Suprapubic skin (tissue), 4 donors: ENCODE measurements at places on chromosomes 1 and 21.

- no peak overlapping the region for H3K27ac ChIP-seq
- no peak for DNase-seq
- no peaks in the 10 kb centered on the region for H3K36me3 ChIP-seq
These were observed 61.4 kb upstream of the BARHL2 start for GRCh38 chr1:90778486-90778885.

- no peaks in the 10 kb centered on the region for H3K4me1 ChIP-seq
- DNase-seq: no peak
- no peaks in the 10 kb centered on the region for H3K36me3 ChIP-seq
- H3K27me3 ChIP-seq: no peaks in the 10 kb centered on the region
- no peak overlapping the region for H3K4me3 ChIP-seq
- no peak overlapping the region for H3K27ac ChIP-seq
These were observed 248.2 kb upstream of the TPTE start for GRCh38 chr21:10273196-10273595.

GRCh38 chr1:32307324-32307723 lies 15.4 kb downstream of the HDAC1 start:
- H3K4me3 ChIP-seq: no peak overlapping the region
- peaks cover 35% of the 10 kb centered on the region for H3K36me3 ChIP-seq
- no peaks in the 10 kb centered on the region for H3K27me3 ChIP-seq
- no peak for DNase-seq
- H3K4me1 ChIP-seq: no peaks in the 10 kb centered on the region

DNA sequence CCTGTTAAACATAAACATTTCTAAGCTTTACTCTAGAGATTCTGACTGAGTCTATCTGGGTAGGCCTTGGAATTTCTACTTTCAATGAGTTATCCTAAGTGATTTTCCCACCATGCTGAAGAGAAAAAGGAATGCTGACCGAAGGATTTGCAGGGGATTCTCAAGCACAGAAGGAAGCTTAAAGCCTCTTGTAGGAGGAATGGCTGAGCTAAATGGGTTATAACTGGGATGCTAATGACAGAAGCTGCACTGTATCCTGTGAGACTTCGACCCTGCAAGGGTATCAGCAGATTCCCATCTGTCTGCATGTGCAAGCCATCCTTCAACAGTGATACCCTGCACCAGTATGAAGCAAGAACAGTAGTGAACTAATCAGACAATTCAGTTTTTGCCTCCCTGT lies 35.4 kb downstream of the SLC35D1 start:
- no peak overlapping the region for H3K4me3 ChIP-seq
- H3K36me3 ChIP-seq: peaks cover 35% of the 10 kb centered on the region
- peaks cover 5% of the 10 kb centered on the region for H3K4me1 ChIP-seq
- no peak overlapping the region for H3K27ac ChIP-seq
- no peak for DNase-seq
- no peaks in the 10 kb centered on the region for H3K27me3 ChIP-seq

GRCh38 chr1:201212461-201213055 lies 21.9 kb downstream of the IGFN1 start:
- peaks cover 20% of the 10 kb centered on the region for H3K27me3 ChIP-seq
- H3K27ac ChIP-seq: no peak overlapping the region
- no peak overlapping the region for H3K4me3 ChIP-seq
- no peaks in the 10 kb centered on the region for H3K36me3 ChIP-seq
- DNase-seq: peak; percentile 41

- peaks cover 64% of the 10 kb centered on the region for H3K4me1 ChIP-seq
- no peaks in the 10 kb centered on the region for H3K27me3 ChIP-seq
- no peak for DNase-seq
- H3K27ac ChIP-seq: peak overlapping the region; percentile 81
These were observed 22.9 kb downstream of the ATP2B4 start for GRCh38 chr1:203649551-203649998.

DNA sequence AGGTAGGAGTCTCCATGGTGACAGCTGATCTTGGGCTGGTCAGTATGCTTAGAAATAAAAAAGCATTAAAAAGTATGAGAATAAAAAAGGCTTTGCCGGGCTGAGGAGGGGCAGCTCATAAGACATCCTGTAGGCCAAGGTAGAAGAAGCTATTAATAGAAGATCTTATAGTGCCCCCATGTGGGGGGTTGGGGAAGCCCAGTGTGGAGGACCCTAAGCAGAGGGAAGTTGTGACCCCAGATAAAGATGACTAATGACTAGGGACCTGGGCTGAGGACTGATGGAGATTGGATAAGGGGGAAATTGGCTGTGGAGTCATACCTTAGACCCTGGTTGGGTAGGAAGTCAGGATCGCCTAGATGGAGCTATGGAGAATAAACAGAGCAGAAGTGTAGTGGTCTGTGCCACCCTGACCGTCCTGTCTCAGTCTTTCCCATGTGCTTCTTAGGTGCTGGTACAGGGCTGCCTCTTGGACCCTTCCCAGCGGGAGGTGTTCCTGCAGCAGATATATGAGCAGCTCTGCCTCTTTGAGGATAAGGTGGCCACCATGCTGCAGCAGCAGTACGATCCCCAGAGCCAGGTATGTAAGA lies 25.0 kb downstream of the SZT2 start:
- no peak overlapping the region for H3K27ac ChIP-seq
- no peak for DNase-seq
- H3K4me1 ChIP-seq: no peaks in the 10 kb centered on the region
- H3K36me3 ChIP-seq: peaks cover 57% of the 10 kb centered on the region

- H3K36me3 ChIP-seq: no peaks in the 10 kb centered on the region
- H3K4me1 ChIP-seq: peaks cover 20% of the 10 kb centered on the region
- H3K27ac ChIP-seq: peak overlapping the region; percentile 84
- H3K27me3 ChIP-seq: no peaks in the 10 kb centered on the region
- H3K4me3 ChIP-seq: no peak overlapping the region
- DNase-seq: no peak
These were observed 68.0 kb upstream of the CYP2J2 start for GRCh38 chr1:59994302-59995198.

- H3K4me3 ChIP-seq: no peak overlapping the region
- H3K4me1 ChIP-seq: no peaks in the 10 kb centered on the region
- no peak overlapping the region for H3K27ac ChIP-seq
These were observed 39.5 kb upstream of the CR2 start for GRCh38 chr1:207414606-207415108.

- DNase-seq: no peak
- H3K27ac ChIP-seq: no peak overlapping the region
- H3K36me3 ChIP-seq: no peaks in the 10 kb centered on the region
- H3K27me3 ChIP-seq: no peaks in the 10 kb centered on the region
- no peaks in the 10 kb centered on the region for H3K4me1 ChIP-seq
- no peak overlapping the region for H3K4me3 ChIP-seq
These were observed 6.3 kb upstream of the RBBP5 start for GRCh38 chr1:205128050-205128449.

DNA sequence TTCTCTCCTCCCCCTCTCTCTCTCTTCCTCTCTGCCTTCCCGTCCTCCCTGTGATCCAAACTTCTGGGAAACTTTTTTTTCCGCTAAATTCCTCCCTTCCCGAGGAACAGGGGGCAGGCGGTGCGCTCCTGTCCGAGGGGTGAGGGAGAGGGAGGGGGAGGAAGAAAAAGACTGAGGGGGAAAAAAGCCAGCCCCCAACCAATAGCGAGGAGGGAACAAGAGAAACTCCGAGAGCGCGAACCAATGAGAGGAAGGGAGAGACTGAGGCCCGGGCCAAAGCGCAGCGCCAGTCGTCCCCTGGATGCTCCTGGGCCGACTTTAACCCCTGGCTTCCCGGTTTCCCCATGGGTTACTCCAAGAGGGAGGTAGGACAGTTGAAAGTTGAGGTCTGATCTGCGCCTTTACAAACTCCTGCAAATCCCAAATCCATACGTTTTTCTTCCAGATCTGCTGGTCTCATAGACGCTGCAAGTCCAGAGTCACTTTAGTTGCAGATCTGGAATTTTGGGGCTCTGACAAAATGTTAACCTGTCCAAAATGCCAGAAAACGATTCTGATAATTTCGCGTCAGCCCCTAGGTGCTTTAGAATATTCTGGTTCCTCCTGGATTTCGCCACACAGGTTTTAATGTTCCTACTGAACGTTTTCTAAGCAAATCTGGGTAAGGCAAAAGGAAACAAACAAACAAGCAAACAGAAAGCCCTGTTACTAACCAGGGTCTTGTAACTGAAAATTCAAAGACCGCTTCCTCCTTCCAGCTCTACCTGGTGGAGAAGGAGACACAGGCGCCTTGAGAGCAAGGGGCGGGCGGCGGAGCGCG lies at the start of gene TBX15:
Gene TBX15, minus strand, starts transcription at position 158 of the 820 bp plus-strand sequence. CDS start 548 bp downstream, outside the sequence.
- H3K27ac ChIP-seq: peak within 1 kb of the TSS; percentile 84
- no peaks in the 10 kb centered on the region for H3K36me3 ChIP-seq
- H3K4me1 ChIP-seq: peaks cover 52% of the 10 kb centered on the region
- peak within 1 kb of the TSS; percentile 56 for H3K4me3 ChIP-seq
- no peak for DNase-seq

GRCh38 chr1:222377428-222378088 lies 170.3 kb downstream of the HHIPL2 start:
- no peaks in the 10 kb centered on the region for H3K4me1 ChIP-seq
- DNase-seq: no peak
- H3K27ac ChIP-seq: no peak overlapping the region

DNA sequence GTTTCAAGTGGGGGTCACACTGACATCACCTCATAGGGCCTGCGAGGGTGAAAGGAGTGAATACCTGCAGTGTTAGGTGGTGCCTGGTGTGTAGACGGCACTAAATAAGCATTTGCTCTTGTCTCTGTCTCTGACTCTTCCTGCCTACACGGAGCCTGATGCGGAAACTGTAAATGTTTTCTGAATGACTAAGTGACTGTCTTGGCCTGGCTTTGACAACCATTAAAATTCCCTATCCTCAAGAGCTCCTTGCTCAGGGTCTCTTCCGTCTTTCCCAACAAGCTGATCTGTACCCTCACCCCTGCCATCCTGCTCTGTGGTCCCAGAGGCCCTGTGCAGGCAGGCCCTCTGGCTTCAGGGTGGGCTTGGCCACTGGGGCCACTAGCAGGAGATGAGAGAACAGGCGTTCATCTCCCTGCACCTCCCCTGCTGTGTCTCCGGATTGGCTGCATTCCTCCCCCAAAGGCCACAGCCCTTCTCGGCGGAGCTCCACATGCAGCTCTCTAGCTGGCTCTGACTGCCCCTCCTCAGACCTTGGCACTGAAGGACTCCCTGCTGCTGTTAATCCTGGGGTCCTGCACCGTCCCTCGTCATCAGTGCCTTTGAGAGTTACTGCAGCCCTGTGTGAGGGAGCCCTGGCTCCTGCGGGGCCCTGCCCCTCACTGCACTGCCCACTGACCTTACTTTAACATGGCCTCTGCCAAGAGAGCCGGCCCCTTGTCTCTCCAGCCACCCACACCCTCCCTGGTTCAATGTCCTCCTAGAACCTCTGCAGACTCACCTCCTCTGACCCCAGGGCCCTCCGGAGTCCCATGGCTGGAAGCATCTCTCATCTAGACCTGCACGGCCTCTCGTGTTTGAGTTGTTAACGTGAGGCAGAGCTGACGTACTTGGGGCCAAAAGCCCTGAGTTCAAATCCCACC lies 211.1 kb downstream of the MATN1 start:
- no peak overlapping the region for H3K4me3 ChIP-seq
- no peak overlapping the region for H3K27ac ChIP-seq
- H3K4me1 ChIP-seq: no peaks in the 10 kb centered on the region
- peaks cover 8% of the 10 kb centered on the region for H3K27me3 ChIP-seq
- peak; percentile 53 for DNase-seq

DNA sequence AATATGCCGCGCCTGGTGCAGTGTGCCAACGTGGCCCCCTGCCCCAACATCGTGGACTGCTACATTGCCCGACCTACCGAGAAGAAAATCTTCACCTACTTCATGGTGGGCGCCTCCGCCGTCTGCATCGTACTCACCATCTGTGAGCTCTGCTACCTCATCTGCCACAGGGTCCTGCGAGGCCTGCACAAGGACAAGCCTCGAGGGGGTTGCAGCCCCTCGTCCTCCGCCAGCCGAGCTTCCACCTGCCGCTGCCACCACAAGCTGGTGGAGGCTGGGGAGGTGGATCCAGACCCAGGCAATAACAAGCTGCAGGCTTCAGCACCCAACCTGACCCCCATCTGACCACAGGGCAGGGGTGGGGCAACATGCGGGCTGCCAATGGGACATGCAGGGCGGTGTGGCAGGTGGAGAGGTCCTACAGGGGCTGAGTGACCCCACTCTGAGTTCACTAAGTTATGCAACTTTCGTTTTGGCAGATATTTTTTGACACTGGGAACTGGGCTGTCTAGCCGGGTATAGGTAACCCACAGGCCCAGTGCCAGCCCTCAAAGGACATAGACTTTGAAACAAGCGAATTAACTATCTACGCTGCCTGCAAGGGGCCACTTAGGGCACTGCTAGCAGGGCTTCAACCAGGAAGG lies 4.3 kb downstream of the GJB3 start:
- no peak overlapping the region for H3K4me3 ChIP-seq
- H3K36me3 ChIP-seq: peaks cover 11% of the 10 kb centered on the region
- peaks cover 50% of the 10 kb centered on the region for H3K4me1 ChIP-seq
- DNase-seq: peak; percentile 53

- H3K36me3 ChIP-seq: no peaks in the 10 kb centered on the region
- peaks cover 11% of the 10 kb centered on the region for H3K27me3 ChIP-seq
- H3K4me3 ChIP-seq: no peak overlapping the region
- peaks cover 20% of the 10 kb centered on the region for H3K4me1 ChIP-seq
- H3K27ac ChIP-seq: no peak overlapping the region
- no peak for DNase-seq
These were observed 21.8 kb upstream of the COL18A1 start for GRCh38 chr21:45383111-45383614.

DNA sequence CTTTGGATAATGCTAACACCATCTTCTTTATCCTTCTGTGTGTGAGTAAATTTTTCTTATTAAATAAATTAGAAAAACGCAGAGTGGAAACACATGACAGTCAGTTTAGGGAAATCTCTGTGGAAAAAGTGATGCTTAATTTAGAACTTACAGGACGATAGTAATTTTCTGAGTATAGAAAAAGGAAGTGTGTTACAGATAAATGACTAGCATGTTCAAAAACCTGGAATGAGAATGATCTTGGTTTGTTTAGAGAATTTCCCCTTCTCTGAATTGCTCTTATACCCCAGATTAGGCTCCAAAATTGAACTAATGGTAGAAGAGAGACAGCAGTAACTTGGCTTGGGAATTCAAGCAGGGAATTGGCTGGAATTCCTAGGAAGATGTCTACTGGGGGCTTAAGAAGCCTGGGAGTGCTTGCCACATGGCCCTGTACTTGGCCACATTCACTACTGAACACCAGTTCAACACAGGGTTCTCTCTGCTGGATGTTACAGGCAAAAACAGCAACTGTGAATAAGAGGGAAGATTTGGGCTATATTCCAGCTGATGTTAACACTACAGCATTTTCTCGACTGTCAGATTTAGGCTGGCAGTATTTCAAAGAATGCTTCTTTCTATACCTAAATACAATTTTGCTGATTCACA lies 1004.2 kb downstream of the TTLL7 start:
- H3K36me3 ChIP-seq: no peaks in the 10 kb centered on the region
- no peak overlapping the region for H3K4me3 ChIP-seq
- H3K27me3 ChIP-seq: no peaks in the 10 kb centered on the region
- peaks cover 5% of the 10 kb centered on the region for H3K4me1 ChIP-seq
- no peak overlapping the region for H3K27ac ChIP-seq

DNA sequence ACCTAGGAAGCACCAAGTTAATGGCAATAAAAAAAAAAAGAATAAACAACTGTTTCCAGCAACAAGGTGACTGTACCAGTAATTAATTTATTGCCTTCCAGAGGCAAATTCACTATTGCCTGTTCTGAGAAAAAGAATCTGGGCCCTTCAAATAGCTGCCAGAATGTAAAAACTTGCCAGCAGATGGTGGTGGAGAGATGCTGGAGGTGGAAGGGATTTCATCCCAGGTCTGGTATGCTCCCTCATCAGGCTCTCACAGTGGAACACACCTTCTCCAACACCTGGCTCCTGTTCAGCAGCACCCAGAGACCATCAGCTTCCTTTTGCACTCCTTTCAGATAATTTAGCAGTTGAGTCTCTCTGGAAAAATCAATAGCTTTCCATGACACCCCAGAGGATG lies 792.9 kb upstream of the ADAMTS5 start:
- DNase-seq: no peak
- H3K36me3 ChIP-seq: no peaks in the 10 kb centered on the region
